DMS 273 treated with DMSO at 0.1 percent for 48 hours (cell line): ENCODE measurements at places on chromosomes 13 and 19.

DNA sequence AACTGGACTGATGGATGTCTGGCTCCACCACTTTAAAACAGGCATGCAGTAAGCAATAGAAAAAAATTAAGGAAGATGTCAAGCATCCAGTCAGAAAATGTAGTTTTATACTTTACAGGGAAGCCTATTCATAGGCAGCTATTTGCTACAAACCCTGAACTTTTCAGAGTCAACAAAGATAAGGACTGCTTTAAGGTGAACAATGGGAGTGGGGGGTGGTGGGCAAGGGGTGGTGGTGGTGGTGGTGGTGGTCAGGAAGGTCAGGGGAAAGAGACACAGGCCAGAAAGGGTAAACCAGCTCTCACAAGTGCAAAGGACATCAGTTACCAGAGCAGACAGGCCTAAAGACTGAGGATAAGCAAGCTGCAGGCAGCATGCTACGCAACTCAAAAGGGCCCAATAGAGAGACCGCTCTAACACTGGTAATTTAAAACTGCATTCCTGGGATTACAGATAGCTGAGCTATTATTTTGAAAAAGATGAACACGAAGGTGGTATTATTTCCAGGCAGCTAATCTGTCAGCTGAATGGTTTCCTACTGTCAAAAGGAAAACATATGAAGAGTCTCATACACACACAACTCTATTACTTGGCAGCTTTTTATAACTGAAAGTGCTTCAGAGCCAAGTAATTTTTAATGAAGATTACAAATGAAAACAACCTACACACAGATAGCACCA, 14.8 kb downstream of the BRD4 start:
- DNase-seq = no peak

- no peak for DNase-seq
Measured at GRCh38 chr19:37845932-37846331, 60.5 kb downstream of the WDR87 start.

- no peak for DNase-seq
Measured at GRCh38 chr13:110398564-110399507, 91.8 kb downstream of the COL4A2 start.

GRCh38 chr19:32649751-32650150, 25.2 kb downstream of the ANKRD27 start:
- DNase-seq = no peak

DNA sequence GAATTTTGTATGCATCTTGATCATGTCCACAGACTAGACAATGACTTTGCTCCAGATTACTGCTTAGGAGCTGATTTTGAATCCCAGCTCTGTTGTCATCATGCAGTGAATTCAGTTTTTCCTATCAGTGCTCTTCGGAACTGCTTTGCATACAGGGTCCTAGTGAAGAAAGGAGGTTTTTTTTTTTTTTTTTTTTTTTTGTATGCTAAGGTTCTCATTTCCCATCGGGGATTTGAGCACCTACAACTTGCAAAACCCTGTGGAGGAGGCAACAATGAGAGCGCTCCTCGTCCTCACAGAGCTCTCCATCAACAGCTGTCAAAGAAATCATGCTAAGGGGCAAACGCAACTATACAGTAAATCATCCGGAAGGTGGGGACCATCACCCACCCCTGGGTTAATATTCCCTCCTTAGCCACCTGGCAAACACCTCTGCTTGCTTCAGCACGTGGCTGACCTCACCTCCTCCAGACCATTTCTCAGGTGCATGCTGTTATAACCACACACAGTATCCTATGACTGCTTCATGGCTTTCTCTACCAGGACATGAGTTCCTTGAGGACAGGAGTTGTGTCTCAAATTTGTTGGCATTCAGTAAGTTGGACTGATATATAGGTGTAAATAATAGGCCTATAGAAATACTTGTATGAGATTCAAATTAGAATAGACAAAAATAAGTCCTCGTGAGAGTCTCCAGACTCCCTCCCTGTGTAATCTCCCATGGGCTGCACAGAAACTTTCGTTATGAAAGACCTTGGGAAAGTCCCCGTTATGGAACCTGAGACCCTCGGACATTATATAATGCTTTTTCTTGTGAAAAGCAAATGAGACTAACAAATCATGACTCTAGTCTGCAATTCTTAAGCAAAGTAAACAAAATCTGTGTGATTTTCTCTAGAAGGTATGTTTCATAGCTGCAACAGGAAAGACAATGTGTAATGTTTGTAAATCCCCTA, 113.8 kb downstream of the KATNAL1 start:
- no peak for DNase-seq

DNA sequence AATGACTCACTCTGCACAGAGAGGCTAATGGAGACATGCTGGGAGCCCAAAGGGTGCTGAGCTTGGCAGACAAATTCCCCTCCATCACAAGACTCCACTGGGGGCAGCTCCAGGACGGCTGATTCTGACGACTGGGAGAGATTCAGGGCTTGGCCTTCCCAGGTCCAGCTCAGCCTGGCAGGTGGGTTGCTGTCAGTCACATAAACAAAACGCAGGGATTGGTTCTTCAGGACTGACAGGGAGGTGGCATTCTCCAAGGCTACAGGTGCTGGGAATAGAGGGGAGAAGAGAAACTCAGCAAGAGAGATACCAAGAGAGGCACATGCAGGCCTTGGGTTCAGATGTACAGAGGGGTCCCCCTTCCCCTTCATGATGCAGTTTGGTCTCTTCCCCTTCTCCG, 10.7 kb upstream of the ZNF175 start:
- DNase-seq = no peak

GRCh38 chr19:46605356-46605821, 4.3 kb downstream of the CALM3 start:
- no peak for DNase-seq

- DNase-seq = no peak
Measured at GRCh38 chr19:19010551-19010950, 22.8 kb downstream of the SUGP2 start.
